ENCODE measurements at places on chromosomes 4 and X. TPM values are rescaled to one million over a fixed set of nuclear protein-coding genes. Genes with fewer than 3 reads are reported as not detected.

Gene MCTS1
- 28.4 TPM for total RNA-seq

DNA sequence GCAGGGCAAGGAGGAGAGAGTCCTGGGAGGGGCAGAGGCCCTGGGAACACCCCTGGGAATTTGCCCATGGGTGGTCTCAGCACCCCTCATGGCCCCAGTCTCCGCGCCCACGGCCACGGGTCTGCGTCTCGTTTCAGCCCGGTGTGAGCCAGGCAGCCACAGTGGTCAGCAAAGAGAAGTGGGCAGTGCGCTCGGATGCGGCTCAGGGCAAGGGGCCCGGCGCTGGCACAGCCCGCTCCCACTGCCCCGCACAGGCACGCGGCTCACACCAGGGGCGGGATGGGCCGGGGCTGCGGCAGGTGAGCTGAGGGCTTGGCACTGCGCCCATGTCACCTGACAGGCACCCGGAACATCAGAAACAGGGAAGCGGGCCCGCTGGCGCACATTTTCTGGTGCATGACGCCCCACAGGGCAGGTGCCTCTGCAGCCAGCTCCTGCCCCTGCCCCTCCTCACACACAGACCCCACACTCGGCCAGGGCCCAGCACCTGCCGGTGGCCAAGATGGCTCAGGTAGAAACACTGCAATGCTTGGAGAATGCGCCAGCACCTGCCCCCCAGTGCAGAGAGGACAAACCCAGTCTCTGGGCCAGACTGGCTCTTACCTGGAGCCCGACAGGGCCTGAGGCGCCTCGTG lies 41.9 kb upstream of the MXD4 start:
- no peak overlapping the region for H3K27ac ChIP-seq
- no peak for DNase-seq
- H3K4me1 ChIP-seq = no peaks in the 10 kb centered on the region
- no peak overlapping the region for H3K4me3 ChIP-seq
- H3K36me3 ChIP-seq = no peaks in the 10 kb centered on the region

DNA sequence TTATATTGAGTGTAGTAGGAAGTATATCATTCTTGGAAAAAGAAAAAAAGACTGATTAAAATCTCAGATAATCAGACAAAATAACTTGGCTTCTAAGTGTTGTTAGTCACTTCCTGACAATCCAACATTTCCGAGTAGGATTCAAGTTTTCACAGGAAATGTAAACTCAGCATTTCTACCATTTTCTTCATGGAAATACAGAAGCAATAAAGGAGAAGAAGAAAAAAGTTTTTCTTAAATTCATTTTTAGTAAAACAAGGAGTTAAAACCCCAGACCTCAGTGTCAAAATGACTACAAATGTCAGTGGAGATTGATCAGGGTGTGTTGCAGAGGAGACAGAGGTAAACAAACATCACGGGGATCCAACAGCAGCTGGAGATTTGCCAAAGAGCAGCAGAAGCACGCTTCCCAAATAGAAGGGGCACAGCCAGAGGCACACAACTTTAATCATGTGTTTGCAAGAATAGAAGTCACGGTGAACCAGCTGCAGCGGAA lies 129.3 kb upstream of the FAM9B start:
- no peak overlapping the region for H3K4me3 ChIP-seq
- no peaks in the 10 kb centered on the region for H3K4me1 ChIP-seq
- DNase-seq = no peak
- H3K36me3 ChIP-seq = no peaks in the 10 kb centered on the region
- H3K27ac ChIP-seq = no peak overlapping the region

GRCh38 chrX:70901465-70901864 lies 7.0 kb downstream of the TEX11 start:
- H3K4me1 ChIP-seq = no peaks in the 10 kb centered on the region
- no peak overlapping the region for H3K4me3 ChIP-seq
- H3K27ac ChIP-seq = no peak overlapping the region

- DNase-seq = no peak
- peaks cover 80% of the 10 kb centered on the region for H3K36me3 ChIP-seq
- no peak overlapping the region for H3K4me3 ChIP-seq
- H3K27ac ChIP-seq = peak overlapping the region; percentile 42
- H3K4me1 ChIP-seq = peaks cover 5% of the 10 kb centered on the region
Observed at GRCh38 chr4:2954358-2955185, 8.6 kb downstream of the NOP14 start.

Gene COL25A1
- 0.75 TPM for total RNA-seq

DNA sequence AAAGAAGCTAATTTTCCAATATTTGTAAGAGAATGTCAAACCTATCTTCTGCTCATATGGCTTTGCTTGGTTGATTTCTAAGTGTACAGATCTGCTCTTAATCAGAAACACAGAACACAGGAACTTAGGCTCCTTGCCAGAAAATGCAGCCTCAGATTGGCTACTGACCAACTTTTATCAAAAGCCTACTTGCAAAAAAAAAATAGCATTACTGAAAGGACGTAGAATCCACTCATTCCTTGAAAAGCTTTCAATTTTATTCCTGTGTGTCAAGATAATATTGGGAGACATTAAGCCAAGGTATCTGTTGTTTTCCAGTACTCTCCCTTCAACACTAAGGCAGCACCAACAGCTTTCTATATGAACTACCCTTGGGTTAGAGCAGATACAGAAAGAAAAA lies 127.6 kb upstream of the INTU start:
- DNase-seq = no peak
- H3K27me3 ChIP-seq = no peaks in the 10 kb centered on the region
- H3K4me3 ChIP-seq = no peak overlapping the region

Gene AKAP4
- total RNA-seq = not detected

GRCh38 chr4:92969650-92970379 lies 666.0 kb downstream of the GRID2 start:
- no peak overlapping the region for H3K4me3 ChIP-seq
- no peak overlapping the region for H3K27ac ChIP-seq
- H3K4me1 ChIP-seq = no peaks in the 10 kb centered on the region
- H3K36me3 ChIP-seq = no peaks in the 10 kb centered on the region

GRCh38 chr4:123380728-123381716 lies 15.6 kb upstream of the SPRY1 start:
- H3K4me3 ChIP-seq = no peak overlapping the region
- no peaks in the 10 kb centered on the region for H3K36me3 ChIP-seq
- no peaks in the 10 kb centered on the region for H3K27me3 ChIP-seq
- no peak for DNase-seq
- H3K4me1 ChIP-seq = no peaks in the 10 kb centered on the region

DNA sequence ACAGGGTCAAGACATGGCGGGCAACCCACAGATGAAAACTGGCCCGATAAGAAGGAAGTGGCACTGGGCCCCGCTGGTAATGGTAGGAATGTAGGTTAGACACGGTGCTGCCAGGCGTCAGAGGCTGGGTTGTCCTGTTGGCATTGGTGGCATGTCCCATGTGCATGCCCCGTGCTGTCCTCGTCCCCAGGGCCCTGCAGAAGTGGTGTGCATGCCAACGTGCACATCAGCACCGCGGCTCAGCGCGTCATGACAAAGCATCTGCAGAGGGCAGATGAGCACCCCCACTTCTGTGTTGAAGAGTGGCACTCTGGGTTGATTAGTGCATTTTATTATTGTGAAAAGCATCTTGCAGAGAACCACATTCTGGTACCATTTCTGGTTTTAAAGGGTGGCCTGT lies 35.6 kb downstream of the NELFA start:
- H3K36me3 ChIP-seq = peaks cover 19% of the 10 kb centered on the region
- H3K27me3 ChIP-seq = no peaks in the 10 kb centered on the region
- DNase-seq = peak; percentile 49
- no peaks in the 10 kb centered on the region for H3K4me1 ChIP-seq

- no peaks in the 10 kb centered on the region for H3K4me1 ChIP-seq
- DNase-seq = no peak
- H3K27me3 ChIP-seq = no peaks in the 10 kb centered on the region
- H3K36me3 ChIP-seq = no peaks in the 10 kb centered on the region
Observed at GRCh38 chr4:6815029-6815836, 32.7 kb downstream of the KIAA0232 start.

DNA sequence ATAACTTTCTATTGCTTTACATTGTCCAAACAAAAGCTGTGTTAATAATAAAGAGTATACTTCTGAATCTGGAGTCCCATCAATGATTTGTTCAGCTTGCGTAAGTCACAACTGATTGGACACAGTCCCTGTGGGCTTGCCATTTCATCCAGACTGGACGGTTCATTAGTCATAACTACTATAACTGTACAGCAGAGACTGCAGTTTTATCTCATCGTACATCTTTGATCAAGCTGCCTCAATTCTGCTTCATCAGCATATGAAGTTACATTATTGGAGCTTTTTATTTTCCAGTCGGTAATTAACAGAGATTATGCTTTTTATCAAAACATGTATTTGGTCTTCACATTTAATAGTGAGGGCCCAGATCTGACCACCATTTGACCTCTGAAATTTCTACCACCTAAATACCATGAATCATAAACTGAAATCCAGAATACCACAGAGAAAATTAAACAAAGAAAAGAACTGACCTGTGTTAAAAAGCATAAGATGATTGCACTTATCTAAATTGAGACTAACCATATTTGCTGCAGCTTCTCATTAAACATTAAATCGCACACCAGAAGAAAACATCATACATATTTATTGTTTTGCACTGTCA lies 12.5 kb upstream of the MAB21L2 start:
- no peaks in the 10 kb centered on the region for H3K27me3 ChIP-seq
- no peak overlapping the region for H3K27ac ChIP-seq
- no peak for DNase-seq
- no peak overlapping the region for H3K4me3 ChIP-seq

- no peak overlapping the region for H3K27ac ChIP-seq
- H3K36me3 ChIP-seq = no peaks in the 10 kb centered on the region
- no peaks in the 10 kb centered on the region for H3K27me3 ChIP-seq
Observed at GRCh38 chr4:37054531-37055077, 189.9 kb upstream of the NWD2 start.

GRCh38 chrX:140664939-140665338 lies 44.6 kb upstream of the LINC00632 start:
- H3K4me1 ChIP-seq = no peaks in the 10 kb centered on the region
- no peak for DNase-seq
- no peaks in the 10 kb centered on the region for H3K27me3 ChIP-seq
- H3K36me3 ChIP-seq = no peaks in the 10 kb centered on the region

GRCh38 chr4:186684889-186685309 lies 38.8 kb downstream of the FAT1 start:
- no peak for DNase-seq
- H3K4me3 ChIP-seq = no peak overlapping the region
- no peak overlapping the region for H3K27ac ChIP-seq
- H3K27me3 ChIP-seq = no peaks in the 10 kb centered on the region
- peaks cover 8% of the 10 kb centered on the region for H3K4me1 ChIP-seq
- no peaks in the 10 kb centered on the region for H3K36me3 ChIP-seq

- H3K36me3 ChIP-seq = no peaks in the 10 kb centered on the region
- DNase-seq = no peak
- no peaks in the 10 kb centered on the region for H3K27me3 ChIP-seq
- H3K4me1 ChIP-seq = no peaks in the 10 kb centered on the region
- H3K4me3 ChIP-seq = no peak overlapping the region
Observed at GRCh38 chr4:138487670-138488069, 245.5 kb upstream of the SLC7A11 start.

DNA sequence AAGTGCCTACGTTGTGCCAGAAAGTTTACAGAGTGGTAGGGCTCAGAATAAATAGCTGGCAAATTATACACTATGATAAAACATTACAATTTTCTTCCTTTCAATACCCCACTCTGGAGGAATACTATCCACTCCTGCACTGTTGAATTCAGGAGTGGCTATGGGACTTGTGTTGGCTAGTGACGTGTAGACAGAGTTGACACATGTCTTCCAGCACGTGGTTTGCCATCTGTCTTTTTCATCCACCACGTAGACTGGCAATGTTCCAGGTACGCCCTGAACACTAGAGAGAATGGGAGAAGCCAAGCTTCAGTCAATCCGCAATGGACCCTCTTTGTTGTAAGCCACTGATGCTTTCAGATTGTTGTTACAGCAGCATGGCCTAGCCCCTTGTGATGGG lies 168.8 kb upstream of the RBPJ start:
- H3K27ac ChIP-seq = no peak overlapping the region
- no peaks in the 10 kb centered on the region for H3K36me3 ChIP-seq
- H3K27me3 ChIP-seq = no peaks in the 10 kb centered on the region
- H3K4me1 ChIP-seq = no peaks in the 10 kb centered on the region
- no peak for DNase-seq

GRCh38 chr4:25058796-25059195 lies 28.1 kb upstream of the LGI2 start:
- no peaks in the 10 kb centered on the region for H3K36me3 ChIP-seq
- H3K27ac ChIP-seq = no peak overlapping the region
- no peaks in the 10 kb centered on the region for H3K27me3 ChIP-seq
- no peak for DNase-seq
- H3K4me3 ChIP-seq = no peak overlapping the region

- H3K4me1 ChIP-seq = no peaks in the 10 kb centered on the region
- no peaks in the 10 kb centered on the region for H3K27me3 ChIP-seq
- no peak overlapping the region for H3K4me3 ChIP-seq
- no peak for DNase-seq
- no peaks in the 10 kb centered on the region for H3K36me3 ChIP-seq
- no peak overlapping the region for H3K27ac ChIP-seq
Observed at GRCh38 chr4:83724485-83725335, 188.8 kb downstream of the GPAT3 start.

DNA sequence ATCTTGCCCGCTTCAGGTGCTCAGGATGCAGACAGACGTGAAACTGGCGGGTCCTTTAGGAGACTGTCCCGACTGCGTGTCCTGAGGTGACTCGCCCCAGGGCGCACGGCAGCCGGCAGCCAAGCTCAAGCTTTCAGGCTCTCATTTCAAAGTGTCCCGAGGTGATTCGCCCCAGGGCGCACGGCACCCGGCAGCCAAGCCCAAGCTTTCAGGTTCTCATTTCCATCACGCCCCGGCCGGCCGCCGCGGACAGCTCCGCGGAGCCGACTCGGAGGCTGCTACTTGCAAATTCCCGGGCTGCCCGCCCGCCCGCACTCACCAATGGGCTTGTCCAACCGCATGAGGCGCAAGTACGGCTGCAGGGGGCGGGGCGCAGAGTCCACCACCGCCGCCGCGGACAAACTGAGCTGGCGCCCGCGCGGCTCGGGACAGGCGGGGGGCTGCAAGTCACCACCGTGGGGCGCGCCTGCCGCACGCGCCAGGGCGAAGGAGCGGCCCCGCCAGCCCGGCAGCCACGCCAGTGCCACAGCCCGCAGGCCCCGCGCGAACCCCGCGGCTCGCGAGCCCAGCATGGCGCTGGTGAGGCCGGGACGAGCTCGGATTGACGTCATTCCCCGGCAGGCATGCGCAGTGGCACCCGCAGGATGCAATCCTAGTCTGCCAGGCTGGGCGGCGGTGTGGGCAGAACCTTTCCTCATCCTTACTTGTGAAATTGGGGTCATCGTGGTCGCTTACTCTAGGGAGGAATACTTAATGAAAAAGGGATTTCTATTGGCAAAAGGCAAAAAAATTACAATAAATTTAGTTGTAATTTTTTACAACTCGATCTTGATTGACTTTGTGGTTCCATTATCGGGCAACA lies at the start of gene COQ2:
Gene COQ2 (minus strand): TSS at position 606 of the 862 bp plus-strand sequence. CDS start 34 bp downstream, at position 572.
- peak within 1 kb of the TSS; percentile 65 for H3K4me3 ChIP-seq
- H3K27ac ChIP-seq = peak within 1 kb of the TSS; percentile 90
- H3K4me1 ChIP-seq = peaks cover 8% of the 10 kb centered on the region
- H3K27me3 ChIP-seq = no peaks in the 10 kb centered on the region

GRCh38 chr4:84535901-84536300 lies 36.8 kb upstream of the NKX6-1 start:
- H3K27me3 ChIP-seq = no peaks in the 10 kb centered on the region
- no peaks in the 10 kb centered on the region for H3K36me3 ChIP-seq
- H3K4me3 ChIP-seq = no peak overlapping the region
- no peak for DNase-seq
- no peak overlapping the region for H3K27ac ChIP-seq

Gene MAGEA2B
- not detected for total RNA-seq
